ENCODE measurements at places on chromosomes 2 and 18. TPM values are rescaled to one million over a fixed set of nuclear protein-coding genes. Genes with fewer than 3 reads are reported as not detected.

DNA sequence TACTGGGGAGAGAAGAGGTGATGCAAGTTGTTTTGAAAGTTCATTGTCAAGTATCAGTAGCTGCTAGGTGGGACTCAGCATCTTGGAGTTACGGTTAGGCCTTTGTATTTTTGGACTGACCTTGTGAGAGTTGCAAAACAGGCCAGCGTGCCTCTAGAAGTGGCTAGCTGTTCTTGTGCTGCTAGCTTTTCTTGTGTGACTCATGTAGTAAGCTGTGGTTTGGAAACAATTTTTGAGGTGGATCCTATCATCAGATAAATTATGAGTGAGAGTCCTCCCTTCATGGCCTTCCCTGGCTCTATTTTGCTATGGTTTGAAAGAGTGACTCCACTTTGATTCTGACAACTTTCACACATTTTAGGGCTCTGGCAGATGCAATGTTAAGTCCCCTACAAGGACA is 409.2 kb upstream of the HS6ST1 start:
- no peak for DNase-seq

DNA sequence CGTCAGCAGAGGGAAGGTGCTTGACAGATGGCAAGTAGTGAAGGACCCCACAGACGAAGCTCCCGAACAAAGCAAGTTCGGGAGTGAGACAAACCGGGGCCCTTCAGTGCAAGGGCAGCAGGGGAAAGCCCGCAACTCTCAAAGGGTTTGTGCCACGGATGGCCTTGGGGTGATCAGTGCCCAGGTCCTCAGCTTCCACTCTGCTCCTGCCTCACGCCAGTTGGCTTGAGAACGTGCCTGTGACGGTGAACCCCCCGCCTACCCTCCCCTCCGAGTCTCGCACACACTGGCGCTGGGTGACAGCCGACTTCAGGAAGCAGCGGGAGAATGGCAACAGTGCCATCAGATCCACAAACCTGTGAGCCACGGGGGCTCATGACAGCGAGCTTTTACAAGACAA is 56.8 kb upstream of the SALL3 start:
- DNase-seq = no peak

- DNase-seq = no peak
These were observed 1052.8 kb upstream of the NRXN1 start for GRCh38 chr2:52084759-52085158.

The FOXD4L1 gene
- total RNA-seq = 0.52 TPM

The TMEM200C gene
- 26.1 TPM for total RNA-seq
